Stimulated activated CD8-positive, alpha-beta memory T cell treated with anti-CD3 and anti-CD28 coated beads, Interleukin-7, amount 100 ng/mL, for 24 hours (primary cell): ENCODE measurements at places on chromosomes 2 and 18.

- DNase-seq, result no peak
Measured at GRCh38 chr2:27875089-27875881, 14.9 kb downstream of the RBKS start.

DNA sequence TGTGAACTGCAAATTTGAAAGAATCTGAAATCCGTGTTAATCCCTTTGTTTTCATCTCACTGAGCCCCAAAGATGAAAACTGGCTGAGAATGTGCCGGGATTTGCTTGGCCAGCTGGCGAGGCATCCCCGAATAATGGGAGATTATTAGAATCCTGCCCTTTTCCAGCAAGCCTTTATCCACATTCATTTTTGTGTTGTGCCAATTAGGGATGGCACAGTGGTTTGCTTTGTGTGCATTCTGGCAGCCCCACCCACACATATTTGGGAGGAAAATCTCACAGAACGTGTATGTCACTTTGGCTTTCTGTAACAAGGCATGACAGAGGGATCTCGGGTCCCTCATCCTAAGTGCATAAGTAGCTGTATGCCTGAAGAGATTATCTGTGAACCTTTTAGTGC, 405.8 kb upstream of the FAM98A start:
- no peak for DNase-seq

GRCh38 chr2:205024822-205025518, 479.7 kb downstream of the PARD3B start:
- no peak for DNase-seq

DNA sequence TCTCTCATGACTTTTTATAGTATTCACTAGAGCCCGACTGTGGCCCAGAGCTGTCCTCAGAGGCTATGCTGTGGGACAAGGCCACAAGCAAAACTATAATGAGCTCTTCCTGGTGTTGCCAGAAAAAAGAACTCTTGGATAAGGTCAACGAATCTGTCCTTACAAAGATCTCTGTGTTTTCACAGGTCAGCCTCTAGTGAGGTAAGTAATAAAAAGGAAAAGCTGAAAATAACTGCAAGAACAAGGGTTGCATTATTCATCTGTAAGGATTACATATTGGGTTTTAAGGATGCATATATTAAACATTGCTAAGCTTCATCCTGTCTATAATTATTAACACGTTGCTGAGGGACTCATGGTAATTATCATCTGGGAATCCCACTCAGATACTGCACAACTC, 62.8 kb upstream of the ATL2 start:
- DNase-seq, result no peak

- DNase-seq, result no peak
Measured at GRCh38 chr18:10351858-10352257, 102.6 kb upstream of the APCDD1 start.

DNA sequence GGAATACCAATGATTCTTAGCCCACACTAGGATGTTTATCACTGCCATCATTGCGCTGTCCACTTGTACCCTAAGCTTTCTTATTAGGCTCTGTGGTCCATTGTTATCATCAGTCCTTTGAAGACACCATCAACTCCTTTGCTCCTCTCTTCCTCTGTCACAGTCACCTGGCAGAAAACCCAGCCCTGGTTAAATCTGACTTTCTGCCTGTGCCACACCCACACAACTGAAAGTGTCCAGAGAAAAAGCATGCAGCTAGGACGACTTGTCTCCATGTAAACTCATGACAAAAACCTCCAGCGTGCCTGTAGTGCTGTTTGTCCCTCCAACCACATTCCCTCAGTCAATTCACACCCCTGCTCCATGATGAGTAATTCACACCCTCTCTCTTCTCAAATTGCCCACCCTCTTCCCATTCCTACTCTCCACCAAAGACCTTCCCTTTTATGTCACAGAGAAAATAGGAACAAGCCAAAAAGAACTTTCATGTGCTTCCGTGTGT, 297.4 kb upstream of the MGAT5 start:
- DNase-seq, result no peak

DNA sequence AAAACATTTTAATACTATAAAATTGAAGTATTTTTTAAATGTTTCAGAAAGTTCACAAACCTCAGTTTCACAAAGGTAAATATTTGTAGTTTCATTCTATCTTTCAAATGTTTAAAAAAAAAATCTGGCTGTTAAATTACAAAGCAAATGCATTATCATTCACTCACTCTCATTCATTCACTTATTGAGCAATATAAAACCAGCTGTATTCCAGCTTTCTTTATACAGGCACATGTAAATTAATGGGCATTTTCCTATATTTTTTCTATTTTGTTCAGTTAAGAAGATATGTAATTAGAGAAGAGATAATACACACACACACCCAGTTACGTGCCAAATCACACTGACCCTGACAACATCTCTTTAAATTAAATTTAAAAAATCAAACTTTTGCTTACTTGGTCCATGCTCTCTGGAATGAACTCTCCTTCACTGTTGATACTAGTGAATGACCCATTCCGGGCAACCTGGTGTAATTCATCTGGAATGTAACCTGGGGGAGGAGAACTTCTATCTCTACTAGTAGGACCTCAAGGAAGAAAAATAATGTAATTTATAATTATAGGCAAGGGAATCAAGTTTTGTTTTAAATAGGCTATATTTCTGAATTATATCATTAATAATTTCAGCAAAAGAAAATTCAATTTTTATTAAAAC, 32.5 kb upstream of the ERCC3 start:
- DNase-seq, result no peak

DNA sequence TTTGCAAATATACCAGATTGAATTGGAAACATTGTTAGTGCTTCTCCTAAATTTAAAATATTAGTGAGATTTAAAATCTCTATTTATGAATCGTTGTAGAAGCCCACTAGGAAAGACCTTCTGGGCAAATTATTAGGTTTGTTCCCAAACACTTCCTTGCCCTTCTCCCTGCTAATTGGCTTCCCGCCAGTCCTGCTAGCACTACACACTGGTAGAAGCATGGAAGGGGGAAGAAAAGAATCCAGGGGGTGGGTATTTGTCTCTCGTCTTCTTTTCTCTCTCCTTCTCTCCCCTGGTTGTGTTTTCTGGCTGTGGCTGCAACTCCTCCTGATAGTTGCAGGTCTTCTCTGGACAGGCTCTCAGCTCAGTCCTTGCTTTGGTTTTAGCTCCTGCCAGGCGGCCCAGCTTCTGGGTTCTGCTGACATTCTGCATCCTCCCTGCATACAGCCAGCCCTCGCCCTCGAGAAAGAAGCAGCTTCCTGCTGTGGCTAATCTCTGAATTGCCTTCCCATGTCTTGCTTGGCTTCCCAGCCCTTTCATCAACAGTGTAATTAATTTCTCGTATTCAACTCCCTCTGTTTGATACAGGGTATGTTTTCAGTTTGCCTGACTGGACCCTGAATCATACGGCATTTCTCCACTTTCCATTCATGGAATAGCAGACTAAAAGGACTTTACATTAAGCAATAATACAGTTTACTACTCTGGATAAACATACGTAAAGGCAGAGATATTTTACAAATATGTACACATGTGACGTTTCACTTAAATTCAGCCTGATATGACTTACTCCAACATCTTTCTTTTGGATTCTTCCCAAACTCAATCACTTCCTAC, 6.9 kb upstream of the PARD3B start:
- DNase-seq, result no peak

DNA sequence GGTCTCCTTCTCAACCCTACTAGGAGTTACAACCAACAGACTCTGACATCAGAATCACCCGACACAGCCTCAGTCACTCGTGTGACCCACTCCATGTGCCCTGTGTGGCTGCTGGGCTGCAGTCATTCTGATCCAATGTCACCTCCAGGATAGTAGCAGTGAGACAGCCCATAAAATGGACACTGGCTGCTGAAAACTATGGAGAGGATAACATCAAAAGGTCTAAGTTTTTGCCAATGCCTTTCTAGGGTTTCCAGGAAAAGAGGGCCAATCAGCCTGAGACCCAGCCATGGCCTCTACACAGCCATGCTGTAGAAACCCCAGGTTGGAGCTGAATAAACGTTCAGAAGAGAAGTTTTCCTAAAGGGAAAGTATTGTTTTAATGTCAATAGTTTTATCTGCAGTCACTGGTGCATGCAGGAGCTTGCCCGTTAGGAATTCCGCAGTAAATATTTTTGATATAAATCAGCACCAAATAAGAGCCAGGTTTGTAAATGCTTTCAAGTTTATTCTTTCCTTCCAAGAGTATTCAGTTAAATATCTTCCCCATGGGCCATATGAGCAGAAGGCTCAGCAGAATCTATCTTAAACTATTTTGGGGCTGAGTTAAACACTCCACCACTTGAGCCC, 92.2 kb upstream of the PID1 start:
- no peak for DNase-seq

- no peak for DNase-seq
Measured at GRCh38 chr2:73291461-73292315, 1.7 kb downstream of the EGR4 start.

DNA sequence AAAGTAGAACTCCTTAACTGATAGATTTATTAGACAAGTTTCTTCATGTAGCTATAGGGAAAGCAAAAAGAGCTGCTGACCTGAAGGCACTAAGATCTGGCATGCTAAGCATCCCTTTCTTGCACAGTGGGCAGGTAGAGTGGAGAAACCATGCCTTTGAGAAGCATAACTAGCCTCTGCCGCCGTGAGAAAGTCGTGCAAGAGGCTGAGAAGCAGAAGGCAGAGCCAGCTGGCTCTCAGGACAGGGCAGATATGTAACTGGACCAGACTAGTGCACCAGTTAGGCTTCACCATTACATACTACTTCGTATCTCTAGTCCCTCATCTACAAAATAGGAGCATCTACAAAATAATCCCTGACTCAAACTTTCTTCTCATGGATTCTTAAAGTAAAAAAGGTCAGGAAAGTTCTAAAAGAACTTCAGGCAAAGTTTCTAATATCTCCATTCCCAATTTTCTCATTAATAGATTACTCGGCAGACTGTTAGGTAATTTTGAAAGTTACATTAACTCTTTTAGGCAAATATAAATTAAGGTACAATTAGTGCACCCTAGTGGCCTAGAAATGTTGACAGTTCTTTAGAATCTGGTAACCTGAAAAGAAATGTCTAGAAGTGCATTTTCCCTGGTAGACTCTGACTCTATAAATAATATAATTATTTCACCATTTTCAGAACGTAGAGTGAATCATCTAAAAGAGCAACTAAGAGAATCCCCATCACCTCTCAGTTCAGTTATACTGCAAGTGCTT, 10.3 kb downstream of the ERBB4 start:
- no peak for DNase-seq

DNA sequence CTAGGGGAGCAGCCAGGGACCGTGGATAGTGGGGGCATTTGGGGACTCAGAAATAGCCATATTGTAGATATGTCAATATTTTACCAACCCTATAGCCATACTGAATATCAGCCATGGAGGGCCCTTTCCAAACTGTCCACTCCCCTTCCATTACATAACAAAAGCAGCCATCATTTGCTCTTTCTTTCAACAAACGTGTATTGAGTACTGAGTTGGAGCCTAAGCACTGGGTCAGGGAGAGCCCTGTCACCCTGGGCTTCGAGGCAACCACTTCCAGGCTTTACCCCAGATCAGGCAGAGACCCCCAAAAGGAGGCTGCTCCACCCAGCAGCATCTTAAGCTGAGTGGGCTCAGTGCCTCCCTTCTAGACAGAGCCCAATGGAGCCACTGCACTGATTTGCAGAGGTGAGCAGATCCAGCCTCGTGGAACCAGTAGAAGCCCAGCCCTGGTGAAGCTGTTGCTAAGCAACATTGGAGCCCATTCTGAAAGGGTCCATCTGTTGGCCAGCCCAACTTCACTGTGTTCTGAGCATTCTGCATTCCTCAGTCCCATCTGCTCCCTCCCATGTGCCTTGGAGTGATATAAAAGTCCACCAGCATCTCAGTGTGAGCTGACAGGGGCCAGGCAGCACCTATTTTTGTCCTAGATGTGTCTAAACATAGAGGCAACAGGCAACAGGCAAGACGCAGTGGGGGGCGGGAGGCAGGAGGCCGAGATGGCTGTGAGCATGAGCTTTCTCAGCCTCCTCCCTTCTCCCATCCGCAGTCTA, 112.1 kb downstream of the PLB1 start:
- no peak for DNase-seq

GRCh38 chr18:79322441-79322840, 73.3 kb upstream of the NFATC1 start:
- DNase-seq, result no peak

- no peak for DNase-seq
Measured at GRCh38 chr18:36034299-36034895, 33.0 kb downstream of the RPRD1A start.

DNA sequence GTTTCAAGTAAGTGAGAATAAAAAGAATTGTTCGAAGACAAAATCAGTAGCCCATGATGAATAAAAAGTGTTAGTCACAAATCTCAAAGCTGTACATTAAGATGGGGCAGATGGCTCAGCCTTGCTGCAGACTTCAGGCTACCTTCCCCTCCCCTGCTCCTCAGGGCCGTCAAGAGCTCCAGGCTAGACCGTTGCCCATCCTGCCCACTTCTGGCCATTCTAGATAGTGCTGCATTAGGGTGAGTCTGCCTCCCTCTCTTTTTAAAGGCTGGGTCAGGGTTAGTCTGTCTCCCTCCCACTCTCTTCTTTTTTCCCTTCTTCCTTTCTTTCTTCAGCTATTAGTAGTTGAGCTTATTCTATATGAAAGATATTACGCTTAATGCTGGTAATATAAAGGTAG, 86.0 kb downstream of the MAPRE2 start:
- no peak for DNase-seq

DNA sequence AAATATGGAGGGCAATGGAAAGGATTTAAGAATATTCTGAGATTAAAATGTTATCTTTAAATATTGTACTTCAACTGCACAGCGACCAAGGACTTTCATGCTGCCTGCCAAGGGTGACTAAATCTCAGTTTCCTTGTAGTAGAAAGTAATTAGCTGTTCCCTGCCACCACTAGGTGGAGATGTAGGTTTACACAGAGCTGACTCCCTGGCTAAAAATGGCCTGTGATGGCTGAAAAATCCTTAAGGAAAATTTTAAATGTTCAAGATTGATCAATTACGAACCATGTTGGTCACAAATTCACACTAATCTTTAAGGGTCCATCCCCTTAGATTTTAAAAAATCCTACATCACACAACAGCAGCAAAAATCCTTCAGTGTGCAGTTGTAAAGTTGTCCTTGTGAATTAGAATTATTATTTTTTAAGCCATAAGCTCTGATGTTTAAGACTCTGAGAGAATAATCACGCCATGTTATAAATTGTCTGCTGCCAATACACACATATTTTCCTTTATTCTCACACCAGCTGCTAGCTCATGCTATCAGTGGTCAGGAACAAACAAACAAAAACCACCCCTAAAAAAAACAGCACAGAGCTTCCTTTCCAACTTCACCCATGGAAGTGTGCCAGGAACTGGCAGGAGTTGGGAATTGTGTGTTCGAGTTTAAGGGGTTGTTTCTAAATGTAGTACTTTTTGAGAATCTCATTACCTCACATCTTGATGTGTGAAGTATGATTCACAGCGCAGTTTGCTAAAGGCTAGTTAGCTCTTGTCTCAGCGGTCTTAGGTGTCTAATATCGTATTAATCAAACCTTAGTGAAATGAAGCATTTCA, 399.8 kb downstream of the TMEM182 start:
- no peak for DNase-seq

- no peak for DNase-seq
Measured at GRCh38 chr2:239942090-239942489, 83.1 kb downstream of the NDUFA10 start.

GRCh38 chr2:217966423-217967070, 36.2 kb downstream of the TNS1 start:
- DNase-seq, result no peak

GRCh38 chr18:79625924-79626561, 53.6 kb upstream of the CTDP1 start:
- no peak for DNase-seq
